ENCODE measurements at places on chromosomes 12 and 14.

DNA sequence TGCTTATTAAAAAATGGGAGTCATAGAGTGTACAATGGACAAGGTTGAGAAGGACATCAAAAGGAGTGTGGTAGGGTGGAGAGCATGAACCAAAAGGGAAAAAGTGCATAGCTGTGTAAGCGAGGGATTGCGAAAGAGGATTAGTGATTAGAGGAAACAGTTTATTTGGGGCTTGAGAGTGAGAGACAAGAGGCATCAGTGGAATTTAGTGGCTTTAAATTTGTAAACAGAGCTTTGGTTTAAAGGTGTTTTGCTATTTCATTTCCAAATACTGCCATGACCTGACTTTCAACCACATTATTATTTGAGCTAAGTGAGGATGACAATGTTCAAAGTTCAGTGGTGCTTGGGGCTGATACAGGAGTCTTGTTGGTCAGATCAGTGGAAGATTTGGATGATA, 53.4 kb downstream of the SLC16A7 start:
- DNase-seq, result no peak

GRCh38 chr12:93989949-93990348, 158.4 kb upstream of the PLXNC1 start:
- DNase-seq, result no peak

DNA sequence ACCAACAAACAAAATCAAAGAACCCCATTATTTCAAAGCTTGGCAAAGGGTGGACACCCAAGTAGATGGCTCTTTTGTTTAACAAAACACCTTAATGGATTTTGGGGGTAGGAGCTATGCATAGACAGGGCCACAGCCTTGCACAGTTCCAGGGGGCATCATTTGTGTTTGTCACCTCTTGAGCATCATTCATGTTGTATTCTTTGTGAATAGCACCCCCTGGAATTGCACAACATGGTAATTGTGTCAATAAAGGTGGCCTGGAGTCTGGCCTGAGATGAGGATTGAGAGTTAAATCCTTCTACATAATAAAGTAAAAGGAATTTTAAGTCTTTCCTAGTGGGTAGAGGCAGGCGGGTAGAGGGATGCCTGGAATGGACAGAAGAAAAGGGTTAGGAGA, 3.3 kb upstream of the FRS2 start:
- no peak for DNase-seq

DNA sequence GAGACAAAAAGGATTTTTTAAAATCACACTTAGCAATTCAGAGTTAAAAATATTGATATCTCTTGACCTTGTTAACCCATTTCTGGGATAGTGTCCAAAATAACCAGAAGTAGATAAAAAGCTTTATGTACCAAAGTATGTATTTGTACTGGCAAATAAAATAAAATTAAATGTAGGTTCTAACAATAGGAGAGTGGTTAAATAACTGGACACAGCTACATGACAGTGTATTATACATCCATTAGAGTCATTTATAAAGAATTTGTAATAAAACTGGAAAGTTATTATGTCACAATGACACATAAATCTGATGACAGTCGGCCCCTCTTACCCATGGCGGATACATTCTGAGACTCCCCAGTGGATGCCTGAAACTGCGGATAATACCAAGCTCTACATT, 34.0 kb downstream of the BMAL2 start:
- DNase-seq, result no peak

DNA sequence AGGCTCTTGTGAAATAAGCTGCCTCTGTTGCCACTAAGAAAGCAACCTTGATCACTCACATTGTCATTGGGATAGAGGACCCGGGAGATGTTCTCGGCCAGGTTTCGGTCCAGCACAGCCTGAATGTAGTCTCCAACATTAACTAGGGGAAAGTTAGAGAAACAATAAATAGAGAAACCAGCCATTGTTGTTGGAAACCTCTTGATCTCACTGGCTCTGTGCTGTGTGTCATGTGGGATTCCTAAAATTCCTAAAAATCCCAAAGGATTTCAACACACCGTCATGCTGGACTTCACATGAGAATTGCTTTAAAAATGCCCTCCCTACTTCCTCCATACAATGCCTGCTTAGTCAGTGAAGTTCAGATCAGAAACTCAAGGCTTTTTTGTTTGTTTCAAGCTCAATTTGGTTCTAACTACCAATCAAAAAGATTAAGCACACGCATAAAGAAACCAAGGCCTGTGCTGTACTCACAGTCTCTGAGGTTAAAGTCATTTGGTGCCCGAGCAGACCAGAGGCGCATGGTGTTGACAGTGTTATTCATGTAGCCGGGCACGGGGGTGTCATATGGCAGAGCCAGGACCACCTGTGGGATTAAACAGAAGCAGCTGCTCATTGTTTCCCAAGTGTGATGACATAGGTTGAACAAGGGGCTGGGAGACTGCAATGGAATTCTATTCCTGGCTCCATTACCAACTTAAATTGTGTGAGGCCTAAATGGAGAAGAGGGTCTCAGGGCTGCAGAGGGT, 23.6 kb downstream of the PYGL start:
- peak; percentile 79 for DNase-seq

DNA sequence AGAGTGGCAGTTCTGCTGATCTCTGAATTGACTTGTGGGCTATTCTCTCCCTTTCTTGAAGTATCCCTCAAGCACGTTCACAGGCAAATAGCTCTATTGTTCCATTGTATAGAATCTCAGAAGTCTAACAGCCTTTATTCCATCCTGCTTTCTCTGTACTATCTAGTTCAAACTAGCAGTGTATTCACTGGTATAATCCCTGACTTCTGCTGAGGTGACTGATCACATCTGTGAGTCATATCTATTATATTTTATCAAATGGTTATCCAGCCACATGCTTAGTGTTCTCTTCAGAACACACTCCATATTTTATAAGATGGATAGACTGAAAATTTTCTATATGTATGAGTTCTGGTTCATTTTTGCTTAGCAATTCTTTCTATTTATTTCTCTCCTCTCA, 866.1 kb downstream of the C12orf50 start:
- DNase-seq, result no peak

DNA sequence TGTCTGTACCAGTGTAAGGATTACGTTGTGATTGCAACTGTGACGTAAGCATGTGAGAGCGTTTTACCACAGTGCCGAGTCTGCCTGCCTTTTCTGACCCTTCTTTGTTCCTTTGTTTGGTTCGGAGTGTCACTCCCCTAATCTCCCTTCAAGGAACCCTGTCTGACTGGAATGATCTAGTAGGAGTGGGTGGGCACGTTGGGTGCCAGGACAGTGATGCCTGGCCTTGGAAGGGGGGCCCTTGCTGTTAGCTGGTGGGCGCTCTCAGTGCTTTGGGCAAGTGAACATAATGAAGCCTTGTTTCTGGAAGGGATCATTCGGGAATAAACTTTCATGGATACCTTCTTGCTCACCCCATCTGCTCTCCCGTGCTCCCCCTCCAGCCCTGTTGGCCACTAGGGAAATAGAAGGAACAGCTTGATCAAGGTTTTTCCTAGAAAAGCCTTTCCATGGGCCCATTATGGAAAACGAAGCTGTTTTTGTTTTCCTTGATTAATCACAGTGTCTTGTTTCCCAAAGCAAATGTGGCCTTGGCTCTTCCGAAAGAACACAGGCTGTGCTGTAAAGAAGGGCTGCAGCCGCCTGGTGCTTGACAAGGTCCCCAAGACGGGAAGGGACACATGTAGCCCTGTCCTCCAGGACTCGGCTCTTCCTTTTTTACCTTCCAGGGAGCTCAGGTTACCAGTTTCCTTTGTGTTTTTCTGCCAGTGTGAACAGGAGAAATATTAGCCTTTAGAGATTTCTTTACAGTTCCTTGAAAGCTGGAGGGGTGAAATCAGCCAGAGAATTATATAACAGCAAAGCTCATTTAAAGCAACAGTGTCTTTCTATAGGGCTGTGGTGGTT, 215.5 kb downstream of the CRADD start:
- no peak for DNase-seq

DNA sequence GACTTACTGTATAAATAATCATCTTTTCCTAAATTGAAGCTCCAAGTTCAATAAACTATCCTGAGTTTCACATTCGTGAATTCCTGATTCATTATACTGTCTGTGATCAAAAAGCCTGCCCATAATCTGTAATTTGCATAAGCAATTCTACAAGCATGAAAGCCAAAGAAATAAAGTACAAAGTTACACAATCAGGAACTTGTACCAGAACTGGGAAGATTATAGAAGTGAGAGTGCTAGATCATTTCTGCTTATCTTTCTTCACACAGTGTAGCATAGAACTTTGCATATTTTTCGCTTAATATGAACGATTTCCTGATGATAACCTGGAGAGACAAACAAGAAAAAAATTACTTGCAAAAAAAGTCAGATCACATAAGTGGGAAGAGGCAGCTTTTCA, 308.2 kb downstream of the C12orf50 start:
- DNase-seq, result no peak

GRCh38 chr14:81172353-81172752, 48.4 kb downstream of the GTF2A1 start:
- DNase-seq, result no peak

DNA sequence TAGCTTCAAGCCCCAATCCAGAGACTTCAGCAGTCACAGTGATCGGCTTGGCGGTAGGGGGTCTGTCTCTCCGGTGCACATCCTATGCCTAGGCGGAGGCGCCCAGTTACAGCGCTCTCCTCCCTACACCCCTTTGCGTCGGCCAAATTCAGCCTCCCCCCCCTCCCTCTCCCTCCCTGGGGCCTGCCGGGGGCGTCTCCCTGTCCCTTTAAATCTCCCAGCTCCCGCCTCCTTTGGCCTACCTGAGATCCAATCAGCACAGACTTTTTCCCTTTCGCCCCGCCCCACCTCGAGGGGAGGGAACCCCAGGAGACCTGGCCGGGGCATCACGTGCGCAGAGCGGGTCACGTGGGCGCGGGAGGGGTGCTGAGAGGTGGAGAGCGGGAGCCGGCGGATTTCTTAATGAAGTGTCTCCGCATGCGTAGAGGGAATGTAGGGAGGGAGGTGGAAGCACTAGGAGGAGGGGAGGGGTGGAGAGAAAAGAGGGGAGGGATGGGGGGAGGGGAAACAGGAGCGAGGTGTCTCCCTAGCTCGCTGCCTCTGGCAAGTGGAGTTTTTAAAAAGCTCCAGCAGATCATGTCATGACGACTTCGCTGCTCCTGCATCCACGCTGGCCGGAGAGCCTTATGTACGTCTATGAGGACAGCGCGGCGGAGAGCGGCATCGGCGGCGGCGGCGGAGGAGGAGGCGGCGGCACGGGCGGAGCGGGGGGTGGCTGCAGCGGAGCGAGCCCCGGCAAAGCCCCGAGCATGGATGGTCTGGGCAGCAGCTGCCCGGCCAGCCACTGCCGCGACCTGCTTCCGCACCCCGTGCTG, at the start of gene HOXC13:
Gene HOXC13, plus strand, starts transcription at position 506 of the 815 bp plus-strand sequence. Its CDS starts 76 bp downstream, at position 582.
- no peak for DNase-seq

GRCh38 chr14:91835920-91836843, 31.2 kb downstream of the TC2N start:
- no peak for DNase-seq

GRCh38 chr14:105929327-105930081, 403.1 kb downstream of the TMEM121 start:
- DNase-seq, result no peak

DNA sequence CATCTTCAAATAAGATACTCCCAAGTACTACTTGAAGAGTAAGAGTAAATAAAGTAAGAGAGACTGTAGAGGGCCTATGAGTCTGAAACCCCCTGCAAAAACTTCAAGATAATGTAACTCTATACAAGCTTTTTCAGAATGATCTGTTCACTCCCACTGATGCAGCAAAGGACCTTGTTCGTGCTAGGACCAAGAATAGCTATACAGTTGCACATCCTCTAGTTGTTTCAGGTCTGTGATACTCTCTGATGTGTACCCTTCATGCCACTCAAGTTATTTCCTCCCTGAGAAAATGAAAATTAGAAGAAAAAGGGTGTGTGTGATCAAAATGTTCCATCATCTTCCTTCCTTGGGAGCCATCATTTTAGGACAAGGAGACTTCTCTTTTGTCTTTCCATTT, 204.4 kb downstream of the ALX1 start:
- DNase-seq, result no peak

DNA sequence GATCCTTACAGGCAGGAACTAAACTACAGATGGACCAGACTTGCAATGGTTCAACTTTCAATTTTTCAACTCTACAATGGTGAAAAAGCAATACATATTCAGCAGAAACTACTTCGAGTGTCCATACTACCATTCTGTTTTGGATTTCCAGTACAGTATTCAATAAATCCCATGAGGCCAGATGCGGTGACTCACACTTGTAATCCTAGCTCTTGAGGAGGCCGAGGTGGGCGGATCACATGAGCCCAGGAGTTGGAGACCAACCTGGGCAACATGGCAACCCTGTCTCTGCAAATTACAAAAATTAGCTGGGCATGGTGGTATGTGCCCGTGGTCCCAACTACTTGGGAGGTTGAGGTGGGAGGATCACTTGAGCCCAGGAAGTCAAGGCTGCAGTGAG, 336.1 kb downstream of the MED13L start:
- DNase-seq, result no peak

DNA sequence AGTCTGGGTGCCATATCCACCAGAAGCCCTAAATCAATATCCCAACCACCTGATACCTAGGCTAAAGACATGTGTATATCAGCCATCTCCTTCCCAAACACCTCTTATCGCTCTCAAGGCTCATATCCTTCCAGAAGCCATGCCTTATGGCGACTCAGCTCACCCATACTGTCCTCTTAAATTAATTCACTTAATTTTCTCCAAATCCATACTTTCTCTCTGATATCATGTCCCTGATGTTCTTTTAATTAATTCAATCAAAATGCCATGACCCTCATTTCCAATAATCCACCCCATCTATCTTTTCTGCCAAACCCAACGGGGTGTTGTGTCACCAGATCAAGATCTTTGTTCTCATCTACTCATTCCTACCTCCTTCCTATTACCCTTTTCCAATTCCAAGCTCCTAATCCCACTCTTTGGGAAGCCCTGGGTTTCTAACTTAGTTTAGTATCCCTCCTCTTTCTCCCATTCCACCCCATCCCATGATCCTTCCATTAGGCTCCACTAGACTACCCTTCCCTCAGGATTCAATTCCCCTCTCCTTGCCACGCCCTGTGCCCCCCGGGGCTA, 723 bp downstream of the ATF7 start:
- DNase-seq, result no peak

All from fibroblast of skin of left biceps (primary cell).